GM20000 (cell line): ENCODE measurements at places on chromosomes 2 and 18.

DNA sequence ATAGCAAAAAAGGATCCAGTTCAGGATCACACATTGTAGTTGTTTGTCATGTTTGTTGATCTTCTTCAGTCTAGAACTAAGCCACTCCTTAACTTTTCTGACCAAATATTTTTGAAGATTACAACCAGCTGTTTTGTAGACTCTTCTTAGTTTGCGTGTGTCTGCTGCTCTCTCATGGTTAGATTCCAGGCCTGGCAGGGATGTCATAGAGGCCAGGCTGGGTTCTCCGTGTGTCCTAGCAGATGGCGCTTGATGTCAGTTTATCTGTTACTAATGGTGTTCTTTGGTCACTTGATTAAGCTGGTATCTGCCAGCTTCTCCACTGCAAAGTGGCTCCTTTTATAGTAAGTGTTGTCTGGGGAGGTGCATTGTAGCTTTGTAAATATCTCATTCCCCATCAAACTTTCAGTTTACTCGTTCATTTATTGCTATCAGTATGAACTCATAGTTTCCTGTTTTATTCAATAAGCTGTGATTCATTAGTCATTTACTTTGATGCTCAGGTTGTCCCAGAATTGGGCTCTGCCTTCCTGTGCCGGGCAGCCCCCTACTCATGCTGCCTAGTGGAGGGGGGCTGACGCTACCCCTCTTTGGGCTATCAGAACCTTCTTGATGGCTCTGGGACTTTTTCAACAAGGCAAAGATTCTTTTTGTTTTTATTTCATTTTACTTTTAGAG lies 42.1 kb downstream of the GRHL1 start:
- DNase-seq: no peak

- DNase-seq: no peak
Measured at GRCh38 chr2:179332903-179333302, 68.3 kb upstream of the SESTD1 start.

DNA sequence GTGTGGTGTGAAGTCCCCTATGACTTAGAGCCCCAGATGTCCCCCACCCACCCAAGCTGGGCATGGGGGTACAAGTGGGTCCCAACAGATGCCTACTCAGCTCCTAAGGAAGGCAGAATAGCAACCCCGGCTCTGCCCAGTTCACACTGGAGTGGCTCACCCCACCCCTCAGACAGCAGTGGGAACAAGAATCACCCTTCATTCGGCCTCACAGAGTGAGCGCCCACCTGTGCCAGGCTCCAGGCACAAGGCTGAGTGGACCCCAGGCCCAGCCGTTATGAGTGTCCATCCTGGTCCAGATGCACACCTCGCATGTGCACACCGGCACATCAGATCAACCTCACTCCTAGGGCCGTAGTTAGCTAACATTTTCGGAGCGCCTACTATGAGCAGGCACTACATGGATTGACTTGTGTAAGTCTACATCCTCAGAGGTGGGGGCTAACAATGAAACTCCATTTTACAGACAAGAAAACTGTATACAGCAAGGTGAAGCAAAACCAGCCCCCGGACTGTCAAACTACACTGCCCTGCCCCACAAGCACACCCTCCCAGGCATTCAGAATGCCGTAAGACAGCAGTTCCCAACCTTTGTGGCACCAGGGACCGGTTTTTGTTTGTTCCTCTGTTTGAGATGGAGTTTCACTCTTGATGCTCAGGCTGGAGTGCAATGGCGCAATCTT lies 2.8 kb upstream of the ASTL start:
- DNase-seq: peak; percentile 13

DNA sequence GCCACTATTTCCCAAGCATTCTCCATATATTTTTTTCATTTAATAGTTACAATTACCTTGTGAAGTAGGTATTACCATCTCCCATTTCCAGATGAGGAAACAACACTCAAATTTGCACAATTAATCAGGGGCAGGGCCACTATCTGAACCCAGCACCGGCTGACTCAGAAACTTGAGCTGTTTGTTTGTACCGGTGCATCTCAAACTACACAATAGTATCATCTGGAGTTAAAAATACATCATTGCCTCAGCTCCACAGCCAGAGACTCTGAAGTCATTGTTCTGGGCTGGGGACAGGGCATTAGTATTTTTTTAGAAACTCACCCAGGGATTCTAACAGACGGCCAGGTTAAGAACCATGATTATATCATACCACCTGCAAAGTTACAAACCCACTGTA lies 55.9 kb downstream of the CDCA7 start:
- DNase-seq: no peak

- no peak for DNase-seq
Measured at GRCh38 chr2:223319601-223320000, 267.6 kb downstream of the KCNE4 start.

GRCh38 chr2:121804340-121804739 lies 48.9 kb downstream of the TSN start:
- peak; percentile 41 for DNase-seq

GRCh38 chr2:175605640-175606009 lies 396.4 kb downstream of the LNPK start:
- no peak for DNase-seq

GRCh38 chr2:217914078-217914477 lies 88.7 kb downstream of the TNS1 start:
- no peak for DNase-seq

- peak; percentile 80 for DNase-seq
Measured at GRCh38 chr2:43226955-43227829, 786 bp upstream of the ZFP36L2 start.

GRCh38 chr18:36454245-36454644 lies 156.7 kb downstream of the FHOD3 start:
- no peak for DNase-seq

DNA sequence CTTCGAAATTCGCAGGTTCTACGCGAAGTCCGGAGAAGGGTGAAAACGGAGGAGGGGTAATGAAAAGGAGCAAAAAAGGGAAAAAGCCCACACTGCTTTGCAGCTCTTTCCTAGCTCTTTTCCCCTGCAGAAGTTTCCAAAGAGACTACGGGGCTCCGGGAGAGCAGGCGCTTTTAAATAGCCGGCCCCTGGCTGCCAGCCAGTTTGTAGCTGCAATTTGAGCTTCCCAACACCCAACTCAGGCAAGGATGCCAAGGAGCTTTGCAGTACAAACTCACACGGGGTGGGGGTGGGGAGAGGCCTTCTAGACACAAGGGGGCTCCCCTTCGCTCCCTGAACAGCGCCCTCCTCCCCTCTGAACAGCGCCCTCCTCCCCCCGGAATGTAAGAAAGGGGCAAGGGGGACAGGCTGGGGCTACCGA lies at the start of gene IGFBP5:
Gene IGFBP5 (minus strand): TSS at position 149 of the 421 bp plus-strand sequence. CDS start 774 bp downstream, outside the sequence.
- DNase-seq: no peak

GRCh38 chr18:543447-544078 lies 36.6 kb upstream of the CETN1 start:
- no peak for DNase-seq

DNA sequence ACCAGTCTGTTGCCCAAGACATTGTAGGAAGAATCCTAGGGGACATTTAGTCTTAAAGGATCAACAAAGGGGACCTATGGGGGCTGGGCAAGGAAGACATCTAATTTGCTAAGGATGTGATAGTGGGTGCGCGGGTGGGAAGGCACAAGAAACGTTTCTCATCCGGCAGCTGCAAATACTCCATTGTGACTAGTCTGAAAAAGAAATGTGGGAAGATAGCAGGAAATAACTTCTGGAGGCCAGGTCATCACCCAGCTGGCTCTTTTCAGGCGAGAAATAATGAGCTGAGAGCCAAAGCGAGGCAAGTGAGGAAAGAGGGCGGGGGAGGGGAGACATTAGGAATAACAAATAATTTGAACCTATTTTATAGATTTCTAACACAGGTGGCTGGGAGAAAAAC lies 70.3 kb upstream of the NCK2 start:
- DNase-seq: no peak

GRCh38 chr2:19807866-19808265 lies 93.9 kb downstream of the TTC32 start:
- DNase-seq: no peak

DNA sequence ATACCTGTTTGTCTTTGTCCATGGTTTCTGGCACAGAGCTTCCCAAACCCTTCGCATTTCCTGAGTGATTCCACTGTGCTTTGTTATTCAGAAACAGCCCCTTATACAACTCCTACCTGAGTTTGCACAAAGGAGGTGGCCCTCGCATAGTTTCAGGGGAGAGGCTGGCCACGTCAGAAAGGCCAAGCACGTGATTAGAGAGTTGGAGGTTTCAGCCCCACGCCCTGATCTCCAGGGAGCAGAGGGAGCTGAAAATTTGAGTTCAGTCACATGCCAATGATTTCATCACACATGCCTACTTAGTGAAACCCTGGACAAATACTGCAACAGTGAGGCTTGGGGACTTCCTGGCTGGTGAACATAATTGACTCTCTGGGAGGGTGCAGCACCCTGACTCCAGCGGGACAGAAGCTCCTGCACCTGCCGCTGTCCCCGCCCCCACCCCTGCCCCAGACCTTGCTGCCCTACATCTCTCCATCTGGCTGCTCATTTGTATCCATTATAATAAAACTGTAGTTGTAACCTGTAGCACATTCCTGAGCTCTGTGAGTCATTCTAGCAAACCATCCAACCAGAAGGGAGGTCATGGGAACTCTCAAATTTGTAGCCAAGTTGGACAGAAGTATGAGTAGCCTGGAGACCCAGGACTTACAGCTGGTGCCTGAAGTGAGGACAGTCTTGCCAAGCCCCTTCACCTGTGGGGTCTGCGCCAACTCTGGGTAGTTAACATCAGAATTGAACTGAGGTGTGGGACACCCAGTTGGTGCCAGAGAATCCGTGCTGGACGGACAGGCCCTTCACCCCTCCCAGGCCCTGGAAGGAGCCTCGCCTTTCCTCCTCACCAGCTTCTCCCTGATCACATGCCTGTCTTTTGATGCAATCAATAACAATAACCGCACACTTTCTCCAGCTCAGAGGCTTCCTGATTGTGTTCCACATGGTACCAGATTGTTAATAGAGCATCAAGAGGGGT lies 224.3 kb downstream of the ANAPC1 start:
- no peak for DNase-seq

GRCh38 chr2:59034837-59035236 lies 793.7 kb upstream of the FANCL start:
- no peak for DNase-seq

DNA sequence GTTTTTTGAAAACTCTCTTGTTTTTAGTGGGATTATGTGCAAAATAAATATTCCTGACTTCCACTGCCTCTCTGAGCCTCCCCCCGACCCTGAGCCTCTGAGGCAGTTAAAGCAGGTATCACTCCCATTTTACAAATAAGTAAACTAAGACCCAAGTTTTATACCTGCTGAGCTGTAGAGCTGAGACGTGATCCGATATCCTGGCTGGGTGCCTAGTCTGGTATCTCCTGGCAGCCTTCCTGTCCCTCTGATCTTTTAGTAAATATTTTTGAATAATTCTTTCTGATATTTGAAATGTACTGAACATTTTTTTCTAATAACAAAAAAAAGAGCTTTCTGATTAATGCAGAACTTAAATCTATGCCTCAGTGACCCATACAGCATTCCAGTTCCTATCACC lies 108.3 kb upstream of the NOSTRIN start:
- no peak for DNase-seq

GRCh38 chr2:240872317-240873097 lies 3.9 kb downstream of the AGXT start:
- DNase-seq: no peak

DNA sequence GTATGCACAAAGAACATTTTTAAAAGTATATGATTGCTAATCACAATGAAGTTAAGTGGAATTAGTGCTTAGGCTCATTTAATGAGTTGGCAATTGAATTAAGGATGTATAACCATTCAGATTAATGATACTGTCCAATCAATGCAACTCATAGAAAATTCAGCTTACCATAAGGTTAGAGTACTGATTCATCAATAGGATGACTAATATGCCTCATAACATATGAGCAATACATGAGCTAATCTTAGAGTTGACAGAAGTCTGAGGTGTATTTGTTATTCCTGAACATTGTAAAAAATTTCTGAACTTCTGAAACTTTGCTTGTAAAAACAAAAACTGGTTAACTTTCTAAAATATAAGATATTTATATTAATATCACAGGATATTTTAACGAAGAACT lies 118.3 kb upstream of the NETO1 start:
- no peak for DNase-seq

DNA sequence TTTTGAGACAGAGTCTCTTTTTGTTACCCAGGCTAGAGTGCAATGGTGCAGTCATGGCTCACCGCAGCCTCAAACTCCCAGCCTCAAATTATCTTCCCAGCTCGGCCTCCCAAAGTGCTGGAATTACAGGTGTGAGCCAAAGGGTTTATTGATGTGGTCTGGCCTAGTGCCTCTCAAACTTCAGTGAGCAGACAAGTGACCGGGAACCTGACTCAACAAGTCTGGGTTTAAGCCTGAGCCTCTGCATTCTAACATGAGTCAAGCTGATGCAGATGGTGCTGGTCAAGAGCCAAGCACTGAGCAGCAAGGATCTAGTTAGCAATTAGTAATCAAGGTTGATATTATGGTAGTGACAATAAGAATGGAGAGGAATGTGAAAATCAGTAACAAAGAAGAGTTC lies 21.3 kb downstream of the CDK15 start:
- no peak for DNase-seq

- DNase-seq: no peak
Measured at GRCh38 chr2:189797902-189798301, 13.7 kb downstream of the PMS1 start.

- no peak for DNase-seq
Measured at GRCh38 chr2:128817171-128817570, 498.5 kb upstream of the HS6ST1 start.

DNA sequence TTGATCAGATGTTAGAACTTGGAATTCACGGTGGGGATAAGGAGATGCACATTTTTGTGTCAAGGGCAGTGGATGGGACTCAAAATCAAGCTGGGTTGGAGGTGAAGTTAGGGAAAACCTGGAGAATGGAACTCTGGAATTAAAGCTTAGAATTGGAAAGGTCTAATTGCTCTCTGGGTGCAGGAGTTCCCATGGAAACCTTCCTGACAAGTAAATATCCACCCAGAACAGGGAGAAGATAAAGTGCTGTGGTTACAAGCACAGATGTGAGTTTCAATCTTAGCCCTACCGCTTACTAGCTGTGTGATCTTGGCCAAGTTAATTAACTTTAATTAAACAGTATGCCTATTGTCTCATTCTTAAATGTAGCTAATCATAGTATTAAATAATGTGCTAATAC lies 71.3 kb upstream of the TCF7L1 start:
- DNase-seq: no peak

- no peak for DNase-seq
Measured at GRCh38 chr2:27356056-27356381, 545 bp downstream of the GTF3C2 start.

DNA sequence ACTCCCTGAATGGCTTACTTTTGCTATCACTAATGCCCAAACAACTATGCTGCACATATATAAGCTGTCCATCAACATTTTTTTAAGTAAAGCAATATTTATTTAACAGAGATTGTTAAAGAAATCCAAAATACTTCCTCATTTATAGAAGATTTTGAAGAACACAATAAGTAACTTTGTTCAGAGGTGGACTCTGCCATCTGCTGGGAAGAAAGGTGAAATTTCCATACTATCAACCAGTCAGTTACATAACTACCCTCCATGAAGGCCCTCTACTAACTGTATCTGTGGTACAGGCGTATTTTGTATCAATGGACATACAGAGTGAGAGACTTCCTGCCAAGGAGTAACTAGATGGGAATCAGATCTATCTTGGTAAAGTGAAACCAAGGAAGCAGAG lies 106.0 kb downstream of the DTNB start:
- peak; percentile 58 for DNase-seq

GRCh38 chr2:194319222-194319992 lies 1337.6 kb upstream of the SLC39A10 start:
- DNase-seq: peak; percentile 4

- DNase-seq: no peak
Measured at GRCh38 chr2:19630921-19631320, 270.9 kb downstream of the TTC32 start.

GRCh38 chr2:218716070-218716469 lies 5.4 kb downstream of the TTLL4 start:
- DNase-seq: no peak
